ENCODE measurements at places on chromosomes 16 and 17. TPM values are rescaled to one million over a fixed set of nuclear protein-coding genes. Genes with fewer than 3 reads are reported as not detected.

DNA sequence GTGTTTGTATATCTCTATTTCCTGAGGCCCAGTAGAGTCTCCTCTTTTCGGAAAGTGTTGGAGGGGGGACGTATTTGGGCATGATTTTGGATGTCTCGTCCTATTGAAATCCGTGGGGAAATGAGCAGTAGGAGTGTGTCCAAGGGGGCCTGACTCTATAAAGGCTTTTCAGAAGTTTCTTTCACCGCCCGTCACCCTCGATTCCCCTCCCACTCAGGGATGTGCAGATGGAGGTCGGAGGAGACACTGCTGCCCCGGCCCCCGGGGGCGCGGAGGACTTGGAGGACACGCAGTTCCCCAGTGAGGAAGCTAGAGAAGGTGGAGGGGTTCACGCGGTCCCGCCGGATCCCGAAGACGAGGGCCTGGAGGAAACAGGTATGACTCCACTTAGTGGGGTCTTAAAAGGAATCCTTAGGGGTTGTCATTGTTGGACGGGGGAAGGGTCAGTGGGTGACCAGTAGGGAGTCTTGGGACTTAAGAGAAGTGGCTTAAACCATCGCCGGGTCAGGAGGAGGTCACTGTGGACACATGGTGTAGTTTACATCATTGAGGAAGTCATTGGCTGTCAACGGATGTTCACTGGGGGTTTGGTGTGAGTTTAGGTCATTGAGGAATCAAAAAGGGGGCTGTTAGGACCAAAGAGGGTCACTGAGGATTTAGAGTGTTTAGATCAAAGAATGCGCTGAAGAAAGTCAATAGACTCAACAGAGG lies 424 bp downstream of the MON1B start:
- peak; percentile 40 for DNase-seq

GRCh38 chr17:32319548-32319905 lies 22.4 kb downstream of the C17orf75 start:
- peak; percentile 78 for DNase-seq

GRCh38 chr16:46801428-46802049 lies 29.4 kb downstream of the C16orf87 start:
- no peak for DNase-seq

- DNase-seq: no peak
Observed at GRCh38 chr16:75343286-75343685, 90.0 kb downstream of the CFDP1 start.

- DNase-seq: peak; percentile 60
Observed at GRCh38 chr17:7838090-7839075, 4.4 kb downstream of the KDM6B start.

DNA sequence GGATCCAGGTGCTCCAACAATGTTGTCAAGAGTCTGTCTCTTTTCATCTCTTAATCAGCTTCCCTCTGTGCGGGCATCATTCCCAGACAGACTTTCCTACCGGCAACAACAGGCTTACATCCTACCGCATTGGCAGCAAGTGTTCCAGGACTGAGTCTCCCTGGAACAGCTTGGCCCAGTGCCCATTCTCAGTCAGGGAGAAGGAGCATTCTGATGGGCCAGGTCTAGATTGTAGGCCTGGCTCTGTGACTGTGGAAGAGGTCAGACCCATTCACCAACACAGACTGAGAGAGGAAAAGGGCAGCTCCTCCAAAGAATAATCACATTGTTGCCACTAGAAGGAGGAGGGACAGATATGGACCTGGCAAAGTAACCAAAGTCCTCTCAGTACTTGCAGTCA lies 68.1 kb upstream of the TMEM132E start:
- no peak for DNase-seq

DNA sequence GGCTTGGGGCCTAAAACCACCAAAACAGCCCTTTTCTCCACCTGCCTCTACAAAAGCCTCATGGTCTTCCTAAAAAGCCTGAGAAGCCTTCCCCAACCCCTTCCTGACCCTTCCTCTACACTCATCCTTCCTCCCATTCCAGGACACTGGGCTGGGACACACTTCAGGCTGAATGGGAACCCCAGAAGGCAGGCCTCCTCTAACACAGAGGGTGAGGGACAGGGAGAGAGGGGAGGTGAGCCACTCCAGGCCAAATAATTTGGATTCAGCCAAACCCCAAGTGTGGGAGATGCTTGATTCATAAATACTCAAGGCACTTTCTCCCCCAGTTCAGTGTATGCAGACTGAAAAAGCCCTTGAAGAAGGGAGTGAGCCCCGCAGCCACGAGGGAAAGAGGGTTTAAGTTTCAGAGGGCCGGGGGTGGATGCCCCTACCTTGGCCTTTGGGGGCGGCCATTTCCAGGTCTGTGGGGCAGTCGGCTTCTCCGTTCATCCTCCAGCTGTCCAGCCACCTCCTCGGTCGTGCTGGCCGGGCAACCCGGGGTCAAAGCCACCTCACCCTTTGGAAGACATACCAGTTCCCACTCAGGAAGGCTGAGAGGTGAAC lies 1.6 kb downstream of the UBTF start:
- no peak for DNase-seq

DNA sequence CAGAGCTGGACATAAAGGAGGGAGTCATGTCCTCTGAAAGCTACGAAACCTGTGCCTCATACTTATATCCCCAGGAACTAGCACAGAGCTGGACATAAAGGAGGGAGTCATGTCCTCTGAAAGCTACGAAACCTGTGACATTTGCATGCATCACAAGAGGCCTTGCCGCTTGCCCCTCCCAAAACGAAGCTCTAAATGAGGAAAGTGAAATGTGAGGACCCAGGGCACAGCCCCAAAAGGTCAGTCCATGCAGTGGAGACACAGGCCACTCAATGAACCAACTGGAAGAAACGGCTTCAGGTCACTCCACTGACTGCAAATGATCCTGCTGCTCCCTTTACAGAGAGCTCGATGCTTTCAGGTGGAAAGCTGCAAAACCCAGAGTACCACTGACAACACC lies 38.3 kb downstream of the COG7 start:
- no peak for DNase-seq

DNA sequence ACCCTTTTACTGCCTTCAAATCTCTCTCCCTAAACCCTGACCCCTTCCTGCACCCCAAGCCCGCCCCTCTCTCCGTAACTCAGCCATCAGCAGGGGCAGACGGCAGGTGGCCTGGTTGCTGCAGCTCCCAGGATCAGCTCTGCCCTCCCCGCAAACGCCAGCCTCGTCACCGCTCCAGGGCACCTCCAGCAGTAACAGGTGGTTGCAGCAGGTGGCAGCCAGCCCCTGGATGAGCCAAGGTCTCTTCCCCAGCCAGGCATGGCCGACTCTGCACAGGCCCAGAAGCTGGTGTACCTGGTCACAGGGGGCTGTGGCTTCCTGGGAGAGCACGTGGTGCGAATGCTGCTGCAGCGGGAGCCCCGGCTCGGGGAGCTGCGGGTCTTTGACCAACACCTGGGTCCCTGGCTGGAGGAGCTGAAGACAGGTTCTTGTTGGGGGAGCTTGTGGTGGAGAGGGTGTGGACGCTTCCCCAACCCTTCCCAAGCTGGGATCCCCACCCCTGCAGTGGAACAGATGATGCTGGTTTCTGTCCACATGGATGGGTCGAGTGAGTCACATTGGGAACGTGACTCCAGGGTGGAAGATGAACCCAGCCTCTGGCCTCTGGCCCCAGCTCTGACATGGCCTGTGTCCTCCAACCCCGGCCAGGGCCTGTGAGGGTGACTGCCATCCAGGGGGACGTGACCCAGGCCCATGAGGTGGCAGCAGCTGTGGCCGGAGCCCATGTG lies 558 bp downstream of the HSD3B7 start:
- DNase-seq: peak; percentile 71

- peak; percentile 23 for DNase-seq
Observed at GRCh38 chr17:978103-979093, 1.2 kb downstream of the NXN start.

DNA sequence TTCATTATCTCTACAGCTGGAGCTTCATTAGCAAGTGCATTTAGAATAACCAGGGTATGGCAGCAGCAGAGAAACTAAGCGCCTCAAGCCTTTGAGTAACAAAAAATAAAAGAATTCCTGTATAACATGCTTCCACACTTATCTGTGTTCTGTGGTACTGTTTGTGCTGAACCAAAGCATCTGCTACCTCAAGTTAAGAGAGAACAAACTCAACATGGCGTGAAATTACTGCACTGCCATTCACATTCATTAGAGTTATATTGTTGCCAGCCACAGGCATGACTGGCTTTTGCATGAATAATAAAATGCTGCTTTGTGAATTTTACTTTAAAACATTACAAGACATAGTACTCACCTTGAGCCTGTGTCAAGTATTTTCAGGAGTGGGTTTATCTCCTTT lies 76.6 kb downstream of the NLK start:
- no peak for DNase-seq

- no peak for DNase-seq
Observed at GRCh38 chr17:40333781-40334448, 24.9 kb downstream of the RARA start.

GRCh38 chr16:24609740-24610415 lies 70.5 kb downstream of the RBBP6 start:
- DNase-seq: peak; percentile 76

- DNase-seq: no peak
Observed at GRCh38 chr16:84048270-84048669, 5.7 kb upstream of the SLC38A8 start.

DNA sequence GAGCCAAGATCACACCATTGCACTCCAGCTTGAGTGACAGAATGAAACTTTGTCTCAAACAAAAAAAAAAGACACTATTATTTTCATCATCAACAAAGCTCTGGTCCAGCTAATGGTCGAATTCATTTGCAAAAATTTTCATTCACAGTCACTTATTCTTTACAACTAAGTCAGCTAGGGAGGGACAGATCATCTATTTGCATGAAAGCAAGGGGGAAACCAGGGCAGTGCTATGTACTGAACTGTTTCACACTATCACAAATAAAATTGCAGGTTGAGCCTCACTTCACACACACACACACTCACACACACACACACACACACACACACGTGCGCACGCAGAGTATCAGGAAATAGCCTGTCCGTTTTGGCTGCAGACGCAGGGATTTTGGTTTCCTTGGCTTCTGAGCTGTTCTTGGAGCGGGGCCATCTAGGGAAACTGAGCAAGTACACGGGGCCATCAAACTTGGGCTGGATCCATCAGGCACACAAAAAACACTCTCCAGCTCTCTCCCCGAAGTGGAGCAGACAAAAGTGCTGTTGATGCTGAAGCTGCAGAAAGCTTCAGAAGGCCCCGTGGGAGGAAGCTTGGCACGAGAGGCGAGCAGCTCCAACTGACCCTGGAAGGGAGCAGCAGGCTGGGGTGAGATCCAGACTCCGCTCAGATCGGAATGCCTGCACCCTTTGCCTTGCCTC lies 44.3 kb upstream of the HELZ start:
- peak; percentile 85 for DNase-seq

DNA sequence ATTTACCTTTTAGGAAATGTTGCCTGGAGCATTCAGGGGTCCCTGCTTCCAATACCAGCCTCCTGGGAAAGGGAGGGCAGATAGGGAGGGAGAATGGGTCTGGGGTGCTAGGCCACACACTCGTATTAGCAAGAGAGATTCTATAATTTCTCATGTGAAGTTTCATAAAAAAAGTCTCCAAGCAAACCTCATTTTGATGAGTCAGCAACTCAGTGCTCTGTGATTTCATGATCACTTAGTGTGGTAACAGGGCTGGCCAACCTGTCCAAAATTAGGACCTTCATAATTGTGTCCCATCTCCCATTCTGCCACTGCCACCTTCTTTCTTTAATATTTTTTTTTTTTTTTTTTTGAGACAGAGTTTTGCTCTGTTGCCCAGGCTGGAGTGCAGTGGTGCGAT lies 41.4 kb downstream of the IGF2BP1 start:
- no peak for DNase-seq

GRCh38 chr16:21159281-21159951 lies 942 bp downstream of the LDAF1 start:
- peak; percentile 34 for DNase-seq

GRCh38 chr17:9520649-9521048 lies 55.0 kb downstream of the STX8 start:
- DNase-seq: no peak

DNA sequence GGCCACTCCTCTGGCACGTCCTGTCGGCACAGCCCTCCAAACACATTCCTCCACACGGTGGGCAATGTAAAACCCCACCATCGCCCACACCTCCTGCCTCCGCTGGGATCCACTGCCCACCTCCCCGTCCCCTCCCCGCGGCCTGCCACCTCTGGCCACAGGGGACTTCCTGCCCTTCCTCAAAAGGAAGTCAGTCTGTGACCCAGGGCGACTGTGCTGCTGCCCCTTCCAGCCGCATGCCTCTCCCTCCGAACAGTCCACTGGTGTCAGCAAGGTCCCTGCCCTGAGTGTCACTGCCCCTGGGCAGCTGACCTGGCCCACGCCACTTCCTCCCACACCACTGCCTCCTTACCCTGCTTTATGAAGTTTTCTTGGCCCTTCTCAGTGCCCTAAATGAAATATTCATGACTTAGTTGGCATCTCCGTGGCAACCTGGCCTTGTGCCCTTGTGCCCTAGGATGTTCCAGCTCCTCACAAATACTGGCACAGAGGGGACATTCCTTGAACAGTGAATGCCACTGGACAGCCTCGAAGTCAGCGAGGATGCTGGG lies 2.0 kb downstream of the PLD6 start:
- DNase-seq: peak; percentile 62

DNA sequence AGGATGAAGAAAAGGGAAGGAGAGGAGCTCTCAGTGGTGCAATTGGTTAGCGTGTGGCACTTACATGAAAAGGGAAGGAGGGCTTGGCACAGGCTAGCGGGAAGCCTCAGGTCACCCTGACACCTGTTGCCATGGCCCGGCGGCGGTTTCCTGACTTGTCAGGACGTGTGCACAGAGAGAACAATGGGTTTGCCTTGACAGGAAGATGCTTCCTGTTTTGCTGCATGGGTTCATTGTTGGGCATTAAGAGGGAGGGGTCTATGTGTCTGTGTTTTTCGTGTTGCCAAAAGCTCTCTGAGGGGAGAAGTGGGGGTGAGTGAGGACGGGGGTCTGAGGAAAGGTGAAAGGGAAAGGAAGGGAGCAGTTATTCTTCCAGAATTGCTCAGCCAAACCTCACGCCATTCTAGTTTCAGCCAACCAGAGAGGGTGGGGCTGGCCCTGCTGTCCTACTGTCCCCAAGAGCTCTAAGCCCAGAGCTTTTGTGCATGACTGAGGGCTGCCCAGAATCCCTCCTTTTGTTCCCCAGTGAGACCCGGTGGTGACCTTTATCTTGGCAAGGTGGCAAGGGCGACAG lies 17.1 kb upstream of the CCR7 start:
- DNase-seq: peak; percentile 44

DNA sequence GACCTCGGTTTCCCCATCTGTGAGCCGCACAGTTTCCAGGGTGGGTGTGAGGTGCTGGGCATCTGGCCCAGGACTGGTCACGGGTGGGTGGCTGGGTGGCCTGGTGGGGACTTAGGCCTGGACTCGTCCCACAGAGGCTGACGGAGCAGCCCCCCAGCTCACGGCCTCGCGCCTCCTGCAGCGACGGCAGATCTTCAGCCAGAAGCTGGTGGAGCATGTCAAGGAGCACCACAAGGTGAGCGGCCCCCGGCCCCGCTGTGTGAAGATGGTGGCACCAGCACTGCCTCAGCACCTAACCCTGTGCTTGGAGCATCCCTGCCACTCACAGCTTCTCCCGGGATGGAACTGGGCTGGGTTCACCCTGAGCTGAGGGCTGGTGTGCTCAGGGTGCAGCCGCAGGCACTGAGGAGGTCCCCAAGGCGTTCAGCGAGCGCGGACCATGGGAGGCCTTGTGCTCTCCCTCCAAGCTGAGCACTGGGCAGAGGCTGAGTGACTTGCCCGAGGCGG lies 2.4 kb downstream of the CDT1 start:
- no peak for DNase-seq

TMEM238L gene
- not detected for total RNA-seq

NPTX1 gene
- 4.6 TPM for total RNA-seq
